ENCODE measurements at places on chromosomes 2 and 18.

GRCh38 chr2:100548771-100549170 lies 14.0 kb upstream of the PDCL3 start:
- no peak for DNase-seq

GRCh38 chr18:77045677-77046076 lies 86.9 kb downstream of the MBP start:
- no peak for DNase-seq

DNA sequence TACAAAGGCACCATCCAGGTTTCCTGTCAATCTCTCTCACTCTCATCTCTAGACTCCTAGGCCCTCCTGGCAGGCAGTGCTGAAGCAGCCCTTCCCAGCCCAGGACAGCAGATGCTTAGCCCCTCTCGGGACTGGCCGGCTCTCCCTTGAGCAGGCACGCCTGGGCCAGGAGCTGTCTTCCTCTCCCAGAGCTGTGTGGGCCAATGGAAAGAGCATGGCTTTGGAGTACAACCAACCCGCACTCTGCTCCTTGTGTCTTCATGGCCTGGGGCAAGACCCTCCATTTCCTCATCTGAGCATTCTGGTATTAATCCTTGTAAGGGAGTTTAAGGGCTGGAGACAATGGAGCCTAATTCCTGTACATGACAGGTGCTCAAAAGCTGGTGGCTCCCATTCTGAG lies 97.2 kb downstream of the CAPN13 start:
- DNase-seq, result no peak

DNA sequence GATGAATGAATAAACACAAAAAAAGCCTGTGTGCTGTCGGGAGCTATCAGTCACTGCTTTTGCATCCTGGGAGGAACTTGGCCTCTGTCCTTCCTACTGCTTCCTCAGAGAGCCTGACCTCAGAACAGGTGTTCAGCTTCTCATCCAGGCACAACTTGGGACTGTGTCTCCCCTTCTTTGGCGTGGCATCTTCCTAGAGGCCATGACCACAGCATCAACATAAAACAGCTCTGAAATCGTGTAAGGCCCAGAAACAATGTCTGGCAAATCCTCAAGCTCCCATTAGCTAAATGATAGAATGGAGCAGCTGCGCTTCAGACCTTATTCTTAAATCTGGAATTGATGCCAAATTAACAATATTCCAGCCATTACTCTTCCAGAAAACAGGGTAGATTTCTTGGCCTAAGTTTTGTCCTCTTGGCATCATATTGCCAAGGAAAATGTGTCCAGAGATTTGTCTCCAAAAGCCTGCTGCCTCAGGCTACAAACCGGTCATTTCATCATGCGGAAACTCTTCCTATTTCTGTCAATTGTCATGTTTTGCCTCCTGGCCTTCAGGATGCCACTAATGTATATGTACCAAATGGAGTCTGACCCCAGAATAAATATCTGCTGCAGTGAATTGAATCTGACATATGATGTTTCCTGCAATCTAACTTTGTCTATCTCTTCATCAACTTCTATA lies 53.2 kb upstream of the RAB27B start:
- DNase-seq, result no peak

DNA sequence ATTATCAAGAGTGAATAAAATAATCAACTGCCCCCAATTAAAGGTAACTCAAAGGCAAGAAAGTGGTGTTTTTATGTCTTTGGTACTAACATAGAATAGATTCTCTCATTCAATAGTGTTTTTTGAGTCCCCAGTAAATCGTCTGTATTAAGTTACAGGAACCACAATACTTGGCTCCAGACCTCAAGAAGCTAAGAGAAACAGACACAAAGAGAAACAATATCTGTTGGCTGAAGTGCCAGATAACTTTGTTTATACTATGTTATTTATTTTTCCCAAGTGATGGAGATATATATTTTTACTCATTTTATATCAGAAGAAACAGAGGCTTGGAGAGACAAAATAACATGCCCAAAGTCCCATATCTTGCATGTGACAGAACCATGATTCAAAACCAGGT lies 201.7 kb upstream of the HNRNPA3 start:
- no peak for DNase-seq

DNA sequence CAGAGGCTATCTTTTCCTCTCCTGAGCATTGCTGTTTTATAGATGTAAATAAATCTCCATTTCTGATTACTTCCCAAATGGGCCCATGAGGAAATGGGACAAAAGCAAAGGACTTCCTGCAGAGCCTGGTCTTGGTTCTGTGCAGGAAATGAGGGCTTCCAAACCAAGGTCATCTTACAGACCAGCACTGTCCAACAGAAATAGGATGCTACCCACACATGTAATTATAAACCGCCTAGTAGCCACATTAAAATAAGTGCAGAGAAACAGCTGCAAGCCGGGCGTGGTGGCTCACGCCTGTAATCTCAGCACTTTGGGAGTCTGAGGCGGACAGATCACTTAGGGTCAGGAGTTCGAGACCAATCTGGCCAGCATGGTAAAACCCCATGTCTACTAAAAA lies 6.2 kb downstream of the TTL start:
- DNase-seq, result no peak

DNA sequence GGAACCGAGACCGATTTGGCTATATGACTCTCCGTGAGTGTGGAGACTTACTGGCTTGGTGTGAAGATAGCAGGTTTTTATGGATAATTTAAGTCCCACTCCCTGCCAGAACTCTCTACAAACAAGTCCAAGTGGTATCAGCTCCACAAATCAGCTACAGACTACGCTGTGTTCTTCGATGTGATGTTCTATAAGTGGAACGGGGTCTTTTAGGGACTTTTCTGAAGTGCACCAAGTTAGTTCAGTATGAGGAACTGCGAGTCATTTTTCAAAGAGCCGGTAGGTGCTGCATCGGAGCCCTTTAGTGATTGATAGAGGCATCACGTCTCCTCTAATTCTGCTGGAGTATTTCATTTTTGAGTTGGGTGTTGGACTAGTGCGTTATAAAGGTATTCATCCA lies 107.1 kb downstream of the TSHZ1 start:
- DNase-seq, result no peak

DNA sequence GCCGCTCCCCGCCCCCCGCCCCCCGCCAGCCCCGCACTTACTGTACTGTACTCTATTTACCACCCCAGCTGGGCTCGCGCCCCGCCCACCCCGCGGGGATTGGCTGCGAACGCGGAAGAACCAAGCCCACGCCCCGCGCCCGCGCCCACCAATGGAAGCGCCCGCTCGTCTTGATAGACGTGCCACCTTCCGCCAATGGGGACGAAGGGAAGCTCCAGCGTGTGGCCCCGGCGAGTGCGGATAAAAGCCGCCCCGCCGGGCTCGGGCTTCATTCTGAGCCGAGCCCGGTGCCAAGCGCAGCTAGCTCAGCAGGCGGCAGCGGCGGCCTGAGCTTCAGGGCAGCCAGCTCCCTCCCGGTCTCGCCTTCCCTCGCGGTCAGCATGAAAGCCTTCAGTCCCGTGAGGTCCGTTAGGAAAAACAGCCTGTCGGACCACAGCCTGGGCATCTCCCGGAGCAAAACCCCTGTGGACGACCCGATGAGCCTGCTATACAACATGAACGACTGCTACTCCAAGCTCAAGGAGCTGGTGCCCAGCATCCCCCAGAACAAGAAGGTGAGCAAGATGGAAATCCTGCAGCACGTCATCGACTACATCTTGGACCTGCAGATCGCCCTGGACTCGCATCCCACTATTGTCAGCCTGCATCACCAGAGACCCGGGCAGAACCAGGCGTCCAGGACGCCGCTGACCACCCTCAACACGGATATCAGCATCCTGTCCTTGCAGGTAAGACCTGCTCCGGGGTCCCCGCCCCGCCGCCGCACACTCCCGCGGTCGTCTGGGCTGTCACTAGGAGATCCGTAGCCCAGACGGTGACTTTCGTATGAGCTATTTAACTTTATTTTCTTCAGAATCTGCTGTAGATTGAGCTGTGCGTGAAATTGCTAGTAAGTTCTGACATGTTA lies at the start of gene ID2:
Gene ID2, plus strand, starts transcription at position 271 of the 907 bp plus-strand sequence. Its CDS starts 110 bp downstream, at position 381.
- DNase-seq, result peak; percentile 96

- no peak for DNase-seq
These were observed 21.5 kb upstream of the SPRED2 start for GRCh38 chr2:65453916-65454315.

DNA sequence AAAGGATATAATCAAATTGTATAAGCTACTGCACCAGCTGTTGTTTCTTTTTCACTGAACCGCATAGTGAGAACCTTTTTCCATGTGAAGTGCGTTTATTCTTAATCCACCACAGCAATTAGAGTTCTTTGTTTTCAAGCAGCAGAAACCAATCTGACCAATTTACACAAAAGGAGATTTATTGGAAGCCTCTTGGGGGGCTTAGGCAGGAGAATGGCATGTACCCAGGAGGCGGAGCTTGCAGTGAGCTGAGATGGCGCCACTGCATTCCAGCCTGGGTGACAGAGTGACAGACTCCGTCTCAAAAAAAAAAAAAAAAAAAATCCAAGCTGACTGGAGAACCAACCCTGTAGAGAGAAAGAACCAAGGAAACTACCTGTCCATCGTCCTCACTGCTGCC lies 10.0 kb downstream of the ADNP2 start:
- DNase-seq, result no peak

GRCh38 chr2:238567996-238568395 lies 141.3 kb downstream of the ASB1 start:
- no peak for DNase-seq

GRCh38 chr2:162197069-162197825 lies 45.2 kb upstream of the GCG start:
- no peak for DNase-seq

- peak; percentile 43 for DNase-seq
These were observed 465 bp downstream of the SEPTIN10 start for GRCh38 chr2:109613081-109613921.

DNA sequence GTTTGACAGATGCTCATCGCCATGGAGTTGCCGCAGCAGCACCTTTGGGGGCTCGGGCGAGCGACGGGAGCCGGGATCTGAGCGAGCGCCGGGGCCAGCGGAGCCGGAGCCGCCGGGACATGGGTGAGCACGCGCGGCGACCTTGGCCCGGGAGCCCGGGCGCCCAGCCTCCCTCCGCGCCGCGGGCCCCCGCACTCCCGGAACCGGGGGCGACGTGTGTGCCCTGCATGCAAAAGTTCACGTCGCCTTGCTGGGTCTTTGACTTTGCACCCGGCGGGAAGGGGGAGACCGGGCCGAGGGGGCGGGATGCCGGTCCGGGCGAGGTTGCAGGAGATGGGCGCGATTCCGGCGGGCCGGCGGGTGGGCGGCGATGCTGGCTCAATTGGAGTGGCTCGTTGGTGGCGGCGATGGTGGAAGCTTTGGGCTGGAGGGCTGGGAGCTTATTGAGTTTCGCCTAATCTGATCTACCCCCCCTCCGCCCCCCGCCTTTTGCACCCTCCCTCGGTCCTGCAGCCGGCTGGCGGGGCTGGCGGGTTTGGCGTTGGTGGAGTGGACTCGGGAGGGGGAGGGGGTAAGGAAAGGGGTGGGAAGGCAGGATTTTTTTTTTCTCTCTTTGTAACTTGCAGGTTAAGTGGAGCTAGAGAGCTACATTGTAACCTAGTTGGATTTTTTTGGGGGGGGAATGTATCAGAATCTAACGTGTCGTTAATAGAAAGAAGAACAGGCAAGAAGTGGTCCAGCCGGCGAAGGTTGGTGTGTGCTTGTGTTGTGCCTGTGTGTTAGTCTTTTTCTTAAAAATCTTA lies at the start of gene SETBP1:
Gene SETBP1, plus strand, starts transcription at position 616 of the 803 bp plus-strand sequence. CDS start 20,459 bp downstream, outside the sequence.
- no peak for DNase-seq

GRCh38 chr2:207767461-207768167 lies 2.1 kb downstream of the FZD5 start:
- DNase-seq, result no peak

DNA sequence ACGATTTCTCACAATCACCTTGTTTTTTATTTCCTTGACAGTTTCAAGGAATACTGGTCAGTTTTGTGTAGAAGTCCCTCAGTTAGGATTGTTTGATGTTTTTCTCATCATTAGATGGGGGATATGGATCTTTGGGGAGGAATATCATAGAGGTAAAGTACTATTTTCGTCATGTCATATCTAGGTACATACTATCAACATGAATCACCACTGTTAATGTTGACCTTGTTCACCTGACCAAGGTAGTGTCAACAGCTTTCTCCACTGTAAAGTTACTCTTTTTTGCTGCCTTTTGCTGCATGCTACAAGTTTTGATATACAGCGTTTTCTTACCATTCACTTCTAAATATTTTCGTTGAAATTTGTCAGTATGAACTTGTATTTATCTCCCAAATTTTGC lies 32.7 kb downstream of the NLRC4 start:
- DNase-seq, result no peak

GRCh38 chr2:136005462-136006196 lies 20.2 kb upstream of the DARS1 start:
- peak; percentile 55 for DNase-seq

DNA sequence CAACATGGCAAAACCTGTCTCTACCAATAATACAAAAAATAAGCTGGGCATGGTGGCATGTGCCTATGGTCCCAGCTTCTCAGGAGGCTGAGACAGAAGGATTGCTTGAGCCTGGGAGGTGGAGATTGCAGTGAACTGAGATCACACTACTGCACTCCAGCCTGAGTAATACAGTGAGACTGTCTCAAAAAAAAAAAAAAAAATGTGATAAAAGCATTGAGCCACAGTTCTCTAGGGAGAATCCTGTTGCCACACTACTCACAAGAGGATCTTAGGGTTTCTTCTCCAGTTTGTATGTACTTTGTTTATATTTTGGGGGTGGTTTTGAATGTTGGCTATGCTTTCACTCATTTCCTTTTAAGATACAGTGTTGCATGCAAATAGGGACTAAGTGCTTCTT lies 62.0 kb downstream of the TMEM185B start:
- DNase-seq, result no peak

- DNase-seq, result no peak
These were observed 125.5 kb downstream of the ATAD2B start for GRCh38 chr2:23801396-23801795.

DNA sequence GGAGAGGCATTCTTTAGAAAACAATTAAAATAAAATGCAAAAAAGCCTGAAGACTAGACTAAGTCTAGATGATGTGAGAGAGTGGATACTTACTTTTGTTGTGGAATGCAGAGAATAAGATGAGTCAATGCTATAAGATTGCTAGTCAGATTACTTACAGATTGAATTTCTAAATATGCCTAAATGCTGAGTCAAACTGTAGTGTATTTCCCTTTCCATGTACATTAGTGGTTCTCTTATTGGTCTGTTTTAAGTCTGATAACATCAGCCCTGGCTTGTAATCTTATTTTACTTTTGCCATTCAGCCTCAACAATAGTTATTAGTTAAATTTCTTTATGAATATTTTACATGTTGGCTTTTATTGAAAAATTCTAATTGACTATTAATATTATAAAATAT lies 702.7 kb downstream of the SOCS6 start:
- DNase-seq, result no peak

- DNase-seq, result no peak
These were observed 70.4 kb downstream of the APLF start for GRCh38 chr2:68537809-68538208.

DNA sequence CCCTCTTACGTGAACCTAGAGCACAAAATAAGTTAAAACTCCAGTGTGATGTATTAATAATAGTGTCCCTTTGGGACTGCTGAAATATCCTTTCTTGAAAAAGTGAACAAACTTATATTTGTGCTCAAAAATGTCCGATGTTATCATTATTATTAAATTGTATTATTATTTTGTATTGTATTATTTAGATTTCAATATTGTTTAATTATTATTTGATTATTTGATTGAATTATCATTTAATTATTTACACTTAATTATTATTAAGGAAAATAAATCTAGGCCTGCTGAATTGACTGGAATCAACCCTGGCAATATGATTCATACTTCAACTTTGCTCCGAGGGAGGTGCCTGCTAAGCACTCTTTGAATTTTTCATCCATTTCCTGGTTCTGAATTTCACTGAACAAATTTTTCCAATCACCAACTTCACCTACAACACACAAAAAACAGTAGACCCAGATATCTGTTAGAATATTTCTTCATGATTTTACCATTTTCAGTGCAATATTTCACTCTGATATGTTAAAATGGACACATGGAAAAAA lies 10.9 kb upstream of the EIF2AK2 start:
- no peak for DNase-seq
